GM12864 (cell line): ENCODE measurements at places on chromosomes 2 and 18.
A peak's percentile ranks its signal among the peaks of the same experiment; 100 is the strongest.

- DNase-seq = no peak
These were observed 298.9 kb upstream of the NCKAP5 start for GRCh38 chr2:133867166-133867565.

- DNase-seq = no peak
These were observed 98.7 kb downstream of the TFCP2L1 start for GRCh38 chr2:121186261-121186660.

DNA sequence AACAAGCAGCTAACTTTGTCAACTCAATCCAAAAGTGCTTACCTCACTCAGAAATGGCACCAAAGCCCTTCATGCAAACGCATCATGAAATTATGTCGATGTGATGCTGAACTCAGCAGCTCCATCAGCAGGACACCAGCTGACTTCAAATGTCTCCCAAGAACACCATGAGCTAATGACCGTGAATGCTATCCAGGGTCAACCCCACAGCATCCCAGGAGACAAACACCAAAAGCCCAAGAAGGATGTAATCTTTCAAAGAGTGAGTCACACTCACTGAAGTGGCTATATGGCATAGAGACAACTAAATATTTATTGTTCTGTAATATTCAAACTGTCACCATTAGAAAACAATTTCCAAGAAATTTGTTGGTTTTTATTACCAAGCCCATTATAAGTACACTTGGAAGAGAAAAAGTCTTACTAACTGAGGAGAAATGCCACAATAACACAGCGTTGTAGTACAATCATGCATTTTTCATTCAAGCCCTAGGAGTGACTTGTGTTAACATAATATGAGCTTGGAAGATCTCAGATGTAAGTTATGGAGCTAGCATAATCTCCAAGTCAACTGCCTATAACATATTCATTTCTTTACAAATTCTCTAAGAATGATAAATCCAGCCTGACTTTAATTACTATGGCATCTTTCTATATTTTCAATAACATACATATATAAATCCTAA is 165.0 kb upstream of the CCDC68 start:
- no peak for DNase-seq

- DNase-seq = no peak
These were observed 120.2 kb downstream of the ACAA2 start for GRCh38 chr18:49692906-49693716.

DNA sequence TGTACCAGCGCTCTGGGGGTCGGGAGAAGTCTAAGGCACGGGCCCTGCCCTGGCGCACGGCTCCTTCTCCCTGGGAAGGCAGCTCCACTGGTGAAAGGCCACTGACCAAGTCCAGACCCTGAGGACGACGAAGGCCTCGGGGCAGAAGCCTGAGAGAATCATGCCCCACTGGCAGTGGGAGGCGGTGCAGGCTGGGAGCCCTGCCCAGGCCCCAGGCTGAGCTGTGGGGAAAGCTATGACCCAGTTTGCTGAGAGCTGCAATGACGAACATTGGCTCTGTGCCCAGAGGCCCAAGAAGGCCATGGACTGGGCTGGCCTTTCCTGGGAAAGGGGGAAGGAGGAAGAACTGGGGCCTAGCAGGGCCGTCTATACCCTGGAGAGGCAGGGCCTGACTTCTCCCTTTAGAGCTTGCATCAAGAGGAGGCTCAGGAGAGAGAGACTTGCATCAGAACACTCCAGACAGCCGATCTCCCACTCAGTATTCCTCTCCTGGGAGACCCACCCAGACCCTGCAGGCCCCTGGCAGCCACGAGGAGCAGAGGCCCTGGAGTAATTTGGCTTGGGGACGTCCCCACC is 32.9 kb downstream of the HS1BP3 start:
- no peak for DNase-seq

- no peak for DNase-seq
These were observed 488.8 kb downstream of the PARD3B start for GRCh38 chr2:205034034-205034433.

DNA sequence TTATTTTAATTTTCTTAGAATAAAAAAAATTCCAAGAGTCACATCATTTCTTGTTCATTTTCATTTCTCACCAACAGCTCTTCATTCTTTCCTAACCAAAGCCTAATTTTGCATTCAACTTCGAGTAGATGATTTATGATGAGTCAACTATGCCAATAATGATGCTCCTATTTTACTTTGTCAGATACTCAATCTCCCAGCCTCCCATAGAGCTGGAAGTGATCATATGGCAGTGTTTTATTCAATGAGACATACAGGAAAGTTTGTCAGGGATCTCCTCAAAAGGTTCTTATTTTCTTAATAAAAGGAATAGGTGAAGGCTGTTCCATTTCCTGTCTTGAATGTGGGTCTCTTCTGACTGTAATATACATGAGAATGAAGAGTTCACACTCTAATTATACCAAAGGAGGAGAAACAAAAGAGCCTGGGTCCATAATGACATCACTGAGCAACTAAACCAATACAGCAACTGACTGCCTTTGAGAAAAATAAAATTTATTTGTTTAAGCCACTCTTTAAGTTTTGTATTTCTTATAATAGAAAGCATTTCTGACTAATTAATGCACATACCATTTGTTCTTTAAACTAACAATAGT is 231.2 kb upstream of the CYP26B1 start:
- DNase-seq = no peak

DNA sequence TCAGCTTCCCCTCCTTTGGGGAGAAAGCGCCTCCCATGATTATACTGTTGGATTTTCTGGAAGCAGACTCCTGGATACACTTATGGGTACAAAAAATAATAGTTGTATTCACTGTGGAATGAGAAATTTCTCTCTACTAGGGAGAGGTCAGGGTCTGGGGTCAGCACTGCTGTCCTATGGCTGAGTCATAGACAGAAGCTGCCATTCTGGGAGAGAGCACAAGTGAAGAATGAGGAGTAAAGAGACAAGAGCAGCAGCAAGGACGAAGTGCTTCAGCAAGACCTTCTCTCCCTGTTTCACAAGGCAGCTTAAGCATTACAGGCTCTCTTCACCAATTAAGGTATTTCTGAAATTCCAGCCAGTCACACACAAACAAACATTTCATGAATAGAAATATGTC is 10.1 kb upstream of the UNC80 start:
- no peak for DNase-seq

DNA sequence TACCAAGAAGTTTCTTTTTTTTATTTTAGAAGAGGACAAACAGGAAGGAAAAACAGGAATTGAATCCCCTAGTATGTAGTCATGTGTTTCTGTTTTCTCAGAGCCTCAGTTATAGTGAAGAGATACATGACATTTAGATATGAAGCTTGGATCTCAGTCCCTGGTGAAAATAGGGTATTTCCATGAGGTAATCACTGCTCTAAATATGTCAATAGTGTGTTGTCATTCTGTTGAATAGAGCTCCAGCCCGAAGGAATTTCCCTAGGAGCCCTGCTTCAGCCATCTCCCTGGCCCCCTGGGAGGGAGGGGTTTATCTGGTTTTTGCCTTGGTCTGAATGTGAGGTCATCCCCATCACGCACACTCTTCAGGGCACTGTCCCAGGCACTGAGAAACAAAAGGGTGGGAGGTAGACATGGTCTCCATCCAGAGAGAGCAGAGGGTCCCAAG is 47.1 kb upstream of the REL start:
- peak; percentile 55 for DNase-seq

DNA sequence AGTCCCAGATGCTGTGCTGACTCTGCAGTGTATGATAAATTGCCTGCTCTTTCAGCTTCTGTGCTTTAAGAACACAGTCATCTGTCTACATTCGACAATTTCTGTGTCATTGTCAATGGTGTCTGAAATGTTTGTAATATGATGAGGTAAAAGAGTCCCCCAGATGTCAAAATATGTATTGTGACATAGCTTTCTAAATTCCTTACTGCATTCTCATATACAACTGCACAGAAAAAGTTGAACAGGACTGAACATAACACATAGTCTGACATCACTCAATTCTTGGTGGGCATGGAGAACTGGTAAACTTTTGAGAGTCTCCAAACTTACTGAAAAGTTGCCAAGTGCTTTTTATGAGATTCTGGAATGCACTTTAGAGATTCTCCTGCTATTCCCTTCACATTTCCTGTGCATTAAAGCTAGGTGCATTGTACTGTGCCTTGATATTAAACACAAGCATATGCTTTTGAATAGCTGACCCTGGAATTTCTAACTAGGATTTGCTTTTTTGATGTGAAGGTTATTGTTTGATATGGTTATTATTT is 48.1 kb upstream of the ARHGAP28 start:
- no peak for DNase-seq

GRCh38 chr2:224723586-224724217 is 7.5 kb upstream of the CCDC195 start:
- DNase-seq = no peak

GRCh38 chr2:149344105-149344504 is 13.7 kb downstream of the LYPD6 start:
- no peak for DNase-seq
